ENCODE measurements at places on chromosomes 12 and 14. TPM values are rescaled to one million over a fixed set of nuclear protein-coding genes. Genes with fewer than 3 reads are reported as not detected.

GRCh38 chr14:38727731-38728130 lies 375.3 kb downstream of the SEC23A start:
- DNase-seq, result no peak

DNA sequence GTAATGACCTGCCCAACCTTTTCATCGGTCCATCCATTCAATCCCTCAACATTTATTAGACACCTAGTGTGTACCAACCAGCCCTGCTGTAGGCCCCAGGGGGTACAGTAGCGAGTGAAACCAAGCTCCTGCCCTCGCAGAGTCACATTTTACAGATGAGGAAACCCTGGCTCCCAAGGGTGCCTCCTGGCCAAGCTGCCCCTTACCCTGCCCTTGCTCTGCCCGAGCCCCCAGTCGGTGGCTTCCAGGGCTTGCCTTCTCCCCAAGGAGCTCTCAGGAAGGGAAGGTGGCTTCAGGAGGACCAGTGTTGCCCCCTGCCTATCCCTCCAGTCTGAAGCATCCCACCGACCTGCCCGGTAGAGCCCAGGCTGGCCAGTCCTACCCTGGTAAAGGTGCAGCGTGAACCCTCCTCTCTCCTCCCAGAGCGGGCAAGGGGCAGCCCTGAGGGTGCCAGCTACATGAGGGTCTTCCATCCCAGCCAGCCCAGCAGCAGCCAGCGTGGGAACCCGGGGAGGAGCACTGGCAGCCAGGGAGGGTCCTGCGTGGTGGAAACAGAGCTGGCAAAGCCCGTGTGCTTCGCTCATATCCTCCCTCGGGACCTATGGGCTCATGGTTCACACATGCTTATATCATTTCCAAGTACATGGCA lies 670 bp upstream of the BEGAIN start:
- no peak for DNase-seq

DNA sequence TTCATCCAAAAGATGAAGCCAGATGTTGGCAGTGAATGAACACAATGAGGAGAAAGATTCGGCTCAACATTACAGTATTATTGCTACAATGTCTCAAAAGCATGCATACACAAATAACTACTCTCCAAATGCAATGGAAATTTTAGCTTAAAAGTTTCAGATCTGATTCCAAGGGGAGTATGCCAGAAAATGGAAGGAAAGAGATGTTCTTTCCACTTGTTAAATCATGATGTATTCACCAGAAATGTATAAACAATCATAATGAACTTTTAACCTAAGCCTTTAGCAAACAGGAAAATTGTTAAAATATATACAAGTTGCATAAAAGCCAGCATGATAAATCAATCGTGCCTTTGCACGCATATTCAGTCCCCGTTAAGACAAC lies 62.1 kb downstream of the SH2B3 start:
- no peak for DNase-seq

GRCh38 chr12:48292040-48292439 lies 58.7 kb downstream of the ZNF641 start:
- no peak for DNase-seq

The CLEC2A gene
- not detected for total RNA-seq

The SERPINA1 gene
- 225 TPM for total RNA-seq

The DPPA3 gene
- not detected for total RNA-seq

The GMPR2 gene
- total RNA-seq, result 61.6 TPM

The TMEM229B gene
- total RNA-seq, result 10.8 TPM

The FAM186B gene
- total RNA-seq, result 0.63 TPM

The SIX4 gene
- 0.14 TPM for total RNA-seq

All from mucosa of descending colon (tissue), 3 donors.